ENCODE measurements at places on chromosomes 12 and 14. TPM values are rescaled to one million over a fixed set of nuclear protein-coding genes. Genes with fewer than 3 reads are reported as not detected.

DNA sequence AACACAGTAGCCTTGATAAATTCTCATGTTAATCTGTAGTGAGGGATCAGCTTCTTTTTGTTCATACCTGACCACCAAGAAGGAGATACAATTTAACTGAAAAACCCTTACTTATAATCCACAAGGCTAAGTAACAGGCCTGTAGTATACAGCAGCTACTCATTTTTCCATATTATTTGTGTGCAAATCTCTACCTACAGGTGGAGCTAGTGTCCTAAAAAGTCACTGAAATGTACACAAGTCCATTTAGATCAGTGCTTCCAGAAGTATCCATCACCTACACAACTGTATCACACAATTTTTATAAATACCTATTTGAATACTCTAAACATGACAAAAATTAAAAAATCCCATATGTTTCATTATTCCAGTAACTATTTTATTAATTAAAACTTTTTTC is 173.2 kb downstream of the SLC35F4 start:
- DNase-seq, result no peak

MON2 gene
- 22.1 TPM for total RNA-seq

DNA sequence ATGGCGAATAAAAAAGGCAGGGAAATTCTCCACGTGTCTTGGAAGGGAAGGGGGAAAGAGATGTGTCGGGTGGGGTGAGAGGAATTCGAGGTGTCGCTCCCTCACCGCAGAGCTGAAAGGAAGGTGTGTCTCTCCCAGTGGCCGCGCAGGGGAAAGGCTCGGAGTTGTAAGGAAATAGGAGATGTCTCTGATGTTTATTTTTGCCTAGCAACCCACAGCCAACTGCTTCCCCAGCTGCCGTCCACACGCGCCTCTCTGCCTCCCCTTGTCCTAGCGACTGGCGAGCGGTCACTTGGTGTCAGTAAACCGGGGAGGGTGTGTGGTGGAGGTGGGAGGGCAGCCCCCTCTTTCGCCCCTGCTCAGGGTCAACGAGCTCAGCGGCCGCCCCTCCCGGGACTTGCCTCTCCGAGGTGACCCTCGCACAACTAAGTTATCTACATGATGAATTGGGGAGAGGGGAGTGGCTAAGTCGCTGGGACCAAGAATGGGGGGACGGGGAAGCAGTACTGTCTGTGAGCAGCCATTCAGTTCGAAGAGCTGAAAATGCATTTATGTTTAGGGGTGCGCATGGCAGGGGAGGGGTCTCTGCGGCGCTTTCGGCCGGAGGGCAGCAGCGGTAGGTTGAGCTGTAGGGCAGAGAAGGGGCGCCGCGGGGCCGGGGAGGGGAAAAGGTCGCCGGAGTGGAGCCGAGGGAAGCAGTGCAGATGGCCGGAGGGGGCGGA is 585 bp upstream of the DYRK2 start:
- DNase-seq, result peak; percentile 82

DNA sequence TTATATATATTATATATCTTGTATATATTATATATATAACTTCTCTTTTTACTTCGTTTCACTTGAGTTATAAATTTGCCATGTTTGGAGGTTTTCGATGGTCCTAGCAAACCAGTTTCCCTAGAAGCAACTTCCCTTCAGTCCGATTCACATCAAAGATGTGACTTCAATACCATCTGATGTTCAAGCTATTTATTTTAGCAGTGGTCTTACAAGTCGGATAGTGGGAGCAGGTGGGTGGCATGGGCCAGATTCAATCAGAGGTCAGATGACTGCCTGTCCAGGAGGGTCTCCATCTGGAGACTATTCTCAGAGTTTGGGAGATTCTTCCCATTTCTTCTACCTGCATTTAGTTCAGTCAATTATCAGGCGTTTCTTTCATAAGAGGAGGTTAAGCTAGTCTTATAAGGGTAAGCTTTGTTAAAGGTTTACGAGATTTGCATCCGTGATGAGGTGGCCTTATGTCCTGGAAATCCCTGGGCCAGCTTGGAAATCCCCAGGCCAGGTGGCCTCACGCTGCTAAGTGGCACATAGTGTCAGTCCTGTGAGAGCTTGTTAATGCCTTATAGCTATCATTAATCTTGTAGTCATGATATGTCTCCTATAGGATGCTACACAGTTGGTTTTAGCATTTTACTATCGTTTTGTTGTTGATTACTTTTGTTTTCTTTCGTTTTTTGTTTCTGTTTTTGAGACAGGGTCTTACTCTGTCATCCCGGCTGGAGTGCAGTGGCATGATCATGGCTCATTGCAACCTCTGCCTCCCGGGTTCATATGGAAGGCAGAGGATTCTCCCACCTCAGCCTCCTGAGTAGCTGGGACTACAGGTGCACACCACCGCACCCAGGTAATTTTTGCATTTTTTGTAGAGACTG is 145.8 kb downstream of the BICD1 start:
- no peak for DNase-seq

GRCh38 chr12:93184672-93185368 is 192.9 kb upstream of the NUDT4 start:
- no peak for DNase-seq

DNA sequence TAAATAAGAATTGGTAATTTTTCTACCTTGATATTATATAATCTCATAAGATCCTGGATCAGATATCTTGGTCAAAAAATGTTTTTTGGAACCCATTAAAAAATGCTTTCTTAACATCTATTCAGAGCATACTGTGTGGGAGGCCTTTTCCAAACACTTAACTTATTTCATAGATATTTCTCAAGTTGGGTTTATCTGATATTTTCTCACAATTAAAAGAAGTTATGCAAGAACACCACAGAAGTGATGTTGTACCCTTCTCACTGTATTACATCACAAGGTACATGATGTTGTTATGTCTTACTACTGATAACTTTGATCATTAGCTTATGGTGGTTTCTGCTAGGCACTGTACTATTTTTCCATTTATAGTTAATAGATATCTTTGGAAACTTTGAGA is 23.4 kb upstream of the PRPF39 start:
- no peak for DNase-seq

- DNase-seq, result no peak
Measured at GRCh38 chr14:51897791-51898355, 37.5 kb downstream of the GNG2 start.

GRCh38 chr14:86221755-86222154 is 691.8 kb downstream of the FLRT2 start:
- DNase-seq, result no peak

C12orf50 gene
- not detected for total RNA-seq

FITM1 gene
- 0.33 TPM for total RNA-seq

ADCY4 gene
- total RNA-seq, result 0.35 TPM

GRCh38 chr14:102249041-102249440 is 55.9 kb downstream of the MOK start:
- no peak for DNase-seq

GRCh38 chr12:109612975-109613502 is 39.4 kb downstream of the MVK start:
- no peak for DNase-seq

GRCh38 chr14:55201219-55202101 is 10.1 kb upstream of the DLGAP5 start:
- no peak for DNase-seq

METTL17 gene
- total RNA-seq, result 75.8 TPM

DNA sequence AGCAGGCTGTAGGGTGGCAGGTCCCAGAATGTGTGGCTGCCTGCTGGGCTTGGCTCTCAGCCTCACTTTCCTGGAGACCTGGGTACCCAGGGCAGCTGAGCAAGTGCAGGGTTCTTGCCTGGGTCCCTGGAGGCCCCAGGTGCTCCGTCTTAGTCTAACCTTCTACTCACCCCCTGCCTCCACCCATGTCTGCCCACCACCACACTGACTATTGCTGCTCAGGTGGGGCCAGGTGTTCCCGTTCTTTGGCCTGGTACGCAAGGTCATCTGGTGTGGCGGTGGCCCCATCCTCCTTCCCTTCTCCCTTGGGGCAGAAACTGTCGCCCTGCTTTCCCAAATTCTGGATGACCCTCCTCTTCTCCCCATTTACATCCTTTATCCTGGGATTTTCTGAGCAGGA is 319.9 kb downstream of the TMEM121 start:
- DNase-seq, result no peak

DNA sequence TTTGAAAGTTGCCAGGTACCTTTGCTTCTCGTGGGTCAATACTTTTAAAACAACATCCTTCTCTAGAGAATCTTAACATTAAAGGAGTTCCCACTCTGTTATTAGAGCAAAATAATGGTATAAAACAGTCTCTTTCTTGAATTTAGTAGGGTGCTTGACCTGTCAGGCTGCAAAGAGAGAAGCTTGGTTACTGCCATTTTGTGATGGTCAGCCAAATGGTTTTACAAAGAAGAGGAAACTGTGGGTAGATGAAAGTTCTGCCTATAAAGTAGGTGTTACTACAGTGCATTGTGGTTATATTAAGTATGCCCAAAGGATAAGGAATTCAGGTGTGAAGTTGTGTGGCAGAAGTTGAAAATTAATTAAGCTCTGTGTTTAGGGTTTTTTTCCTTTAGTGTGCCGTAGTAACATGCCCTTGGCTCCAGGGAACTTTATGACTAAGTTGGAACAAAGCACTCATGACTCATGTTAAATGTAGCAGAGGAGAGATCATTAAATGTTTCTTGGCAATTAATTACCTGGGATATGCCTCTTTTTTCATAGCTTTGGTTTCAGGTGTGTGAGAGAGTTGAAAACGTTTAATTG is 354.0 kb upstream of the KITLG start:
- no peak for DNase-seq

GRCh38 chr14:33596211-33597080 is 354.4 kb downstream of the EGLN3 start:
- DNase-seq, result no peak

KRT6C gene
- total RNA-seq, result not detected

- no peak for DNase-seq
Measured at GRCh38 chr12:28550757-28551704, 360.8 kb downstream of the CCDC91 start.

GRCh38 chr12:118332511-118332910 is 40.2 kb downstream of the TAOK3 start:
- no peak for DNase-seq

DNA sequence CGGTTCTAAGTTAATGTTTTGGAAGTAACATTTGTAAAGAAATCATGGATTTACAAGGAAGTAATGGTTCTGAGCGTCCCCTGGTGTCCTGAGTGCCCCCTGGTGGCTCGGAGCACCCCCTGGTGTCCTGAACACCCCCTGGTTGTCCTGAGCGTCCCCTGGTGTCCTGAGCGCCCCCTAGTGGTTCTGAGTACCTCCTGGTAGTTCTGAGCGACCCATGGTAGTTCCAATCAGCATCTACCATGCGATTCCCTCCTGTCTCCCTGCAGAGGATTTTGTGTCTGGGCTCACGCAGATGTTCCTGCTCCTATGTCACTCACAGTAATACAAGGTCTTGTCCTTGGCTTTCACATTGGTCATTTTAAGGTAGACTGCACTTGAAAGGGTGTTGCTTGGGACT is 1352.9 kb downstream of the TMEM121 start:
- DNase-seq, result peak; percentile 42

- DNase-seq, result no peak
Measured at GRCh38 chr12:99157946-99158345, 489.6 kb upstream of the GARIN6 start.

- no peak for DNase-seq
Measured at GRCh38 chr14:25121337-25122129, 71.6 kb upstream of the STXBP6 start.

TAS2R14 gene
- total RNA-seq, result 0.80 TPM

TMTC2 gene
- total RNA-seq, result 3.9 TPM

DYNC1H1 gene
- total RNA-seq, result 387 TPM

GRCh38 chr14:82951171-82951570 is 1417.5 kb upstream of the SEL1L start:
- peak; percentile 2 for DNase-seq

All from H1 (cell line).